CD4-positive, alpha-beta T cell (primary cell): ENCODE measurements at places on chromosomes 12 and 14.

DNA sequence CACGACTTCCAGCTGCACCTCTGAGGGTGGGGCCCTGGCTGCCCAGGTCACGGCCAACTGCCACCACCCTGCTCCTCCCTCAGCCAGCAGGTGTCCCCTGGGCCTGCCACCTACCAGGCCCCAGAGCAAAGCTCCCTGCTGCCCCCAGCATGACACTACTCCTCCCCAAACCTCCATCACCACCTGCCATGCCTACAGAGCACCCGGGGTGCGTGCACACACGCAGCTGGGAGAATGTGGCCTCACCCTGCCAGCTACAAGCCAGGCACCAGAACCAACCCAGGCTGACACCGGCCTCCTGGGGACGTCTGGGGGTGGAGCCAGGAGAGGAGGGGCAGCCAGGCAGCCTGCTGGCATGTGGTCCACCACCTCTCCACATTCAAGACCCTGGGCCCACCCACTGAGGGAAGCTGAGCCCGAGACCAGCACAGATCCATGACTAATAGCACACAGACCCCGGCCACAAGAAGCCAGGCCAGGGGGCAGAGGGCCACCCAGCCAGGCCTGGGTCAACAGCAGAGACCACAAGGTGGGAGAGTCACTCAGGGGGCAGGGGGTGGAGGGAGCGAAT lies 3.4 kb downstream of the JAG2 start:
- DNase-seq = no peak

DNA sequence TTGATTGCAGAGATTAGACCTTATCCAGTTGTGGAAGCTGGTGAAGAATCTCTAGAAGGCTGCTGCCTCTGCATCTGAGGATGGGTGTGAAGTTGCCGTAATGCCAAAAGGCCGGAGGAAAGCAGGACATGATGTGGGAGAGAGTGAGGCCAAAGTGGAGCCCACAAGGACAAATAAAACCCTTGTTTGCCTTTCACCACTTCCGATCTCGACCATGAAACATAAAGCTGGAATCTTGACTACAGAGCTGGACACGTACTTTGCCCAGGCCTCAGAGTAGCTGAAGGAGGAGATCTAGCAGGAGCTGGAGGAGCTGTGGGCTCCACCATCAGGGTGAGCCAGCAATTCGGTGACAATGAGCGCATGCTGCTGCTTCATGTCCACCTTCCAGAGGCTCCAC lies 5.0 kb upstream of the CACNA1C start:
- DNase-seq = no peak

DNA sequence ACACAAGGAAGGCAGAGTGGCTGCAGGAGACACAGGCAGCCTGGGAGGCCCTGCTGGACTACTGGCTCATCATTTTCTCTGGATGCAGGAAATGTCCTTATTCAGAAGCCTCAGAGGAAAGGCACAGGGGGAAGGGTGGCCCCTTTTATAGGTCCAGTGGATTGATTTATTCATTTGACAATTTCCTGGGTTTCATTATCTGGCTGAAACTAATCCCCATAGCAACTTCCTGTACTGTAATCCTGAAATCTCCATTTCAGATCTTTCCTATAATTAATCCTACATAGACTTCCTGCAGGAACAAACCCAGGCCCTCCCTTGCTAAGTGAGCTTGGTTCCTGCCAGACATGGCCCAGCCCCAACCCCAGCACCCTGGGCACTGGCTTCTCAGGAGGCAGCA lies 23.0 kb downstream of the KRT76 start:
- DNase-seq = no peak

GRCh38 chr12:2648406-2648805 lies 146.4 kb upstream of the FKBP4 start:
- no peak for DNase-seq

DNA sequence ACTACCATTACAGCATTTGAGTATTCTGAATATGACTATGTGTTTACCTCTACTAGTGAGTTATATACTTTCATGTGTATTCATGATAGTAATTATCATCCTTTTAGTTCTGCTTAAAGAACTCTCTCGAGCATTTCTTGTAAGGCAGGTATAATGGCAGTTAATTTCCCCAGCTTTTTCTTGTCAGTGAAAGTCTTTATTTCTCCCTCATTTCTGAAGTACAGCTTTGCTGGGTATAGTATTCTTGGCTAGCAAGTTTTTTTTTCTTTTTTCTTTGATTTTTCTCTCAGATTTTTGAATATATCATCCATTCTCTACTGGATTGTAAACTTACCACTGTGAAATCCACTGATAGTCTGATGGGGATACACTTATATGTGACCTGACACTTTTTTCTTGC lies 165.9 kb upstream of the ARHGAP5 start:
- no peak for DNase-seq
